CD4-positive, alpha-beta T cell (primary cell): ENCODE measurements at places on chromosomes 5 and 9. TPM values are rescaled to one million over a fixed set of nuclear protein-coding genes. Genes with fewer than 3 reads are reported as not detected.
A peak's percentile ranks its signal among the peaks of the same experiment; 100 is the strongest.

PNPLA7 gene
- 7.8 TPM for total RNA-seq

DNA sequence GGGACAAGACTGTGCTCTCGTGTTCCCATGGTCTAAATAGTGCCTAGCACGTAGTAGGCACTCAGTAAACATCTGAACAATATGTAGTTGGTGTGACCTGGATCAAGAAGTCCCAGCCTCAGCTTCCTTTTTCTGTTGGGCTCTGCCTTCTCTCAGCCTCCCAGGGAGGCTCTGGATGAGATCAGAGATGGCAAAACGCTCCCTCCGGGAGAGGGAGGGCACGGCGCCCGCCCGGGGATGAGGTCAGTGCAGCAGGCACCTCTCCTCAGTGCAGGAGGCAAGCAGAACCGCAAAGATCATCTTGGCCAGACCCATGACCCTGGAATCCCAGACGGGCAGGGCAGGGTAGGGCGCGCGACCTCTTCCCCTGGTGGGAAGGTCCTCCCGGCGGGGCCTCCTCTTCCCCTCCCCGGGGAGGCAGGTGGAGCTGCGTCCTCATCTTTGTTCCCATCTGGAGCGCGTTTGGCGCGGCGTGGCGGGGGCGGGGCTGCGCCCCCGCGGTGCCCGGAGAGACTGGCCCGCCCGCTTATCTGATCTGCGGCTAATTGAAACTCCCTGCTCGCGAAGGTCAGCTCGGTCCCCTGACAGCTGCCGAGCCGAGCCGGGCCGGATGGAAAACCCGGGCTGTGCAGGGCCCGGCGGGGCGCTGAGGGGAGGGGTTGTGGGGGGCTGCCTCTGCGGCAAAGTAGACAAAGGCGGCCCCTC lies 60.9 kb downstream of the CXXC5 start:
- no peaks in the 10 kb centered on the region for H3K36me3 ChIP-seq
- peaks cover 34% of the 10 kb centered on the region for H3K4me1 ChIP-seq
- H3K4me3 ChIP-seq, result peak overlapping the region; percentile 60
- H3K27ac ChIP-seq, result no peak overlapping the region
- peak; percentile 24 for DNase-seq

PLEKHG4B gene
- 0.17 TPM for total RNA-seq

- H3K4me3 ChIP-seq, result peak overlapping the region; percentile 5
- peaks cover 4% of the 10 kb centered on the region for H3K4me1 ChIP-seq
- no peaks in the 10 kb centered on the region for H3K36me3 ChIP-seq
- no peak overlapping the region for H3K27ac ChIP-seq
These were observed 1.6 kb downstream of the ZNF462 start for GRCh38 chr9:106864373-106865143.

GRCh38 chr5:154421868-154422267 lies 23.9 kb upstream of the SAP30L start:
- peaks cover 30% of the 10 kb centered on the region for H3K36me3 ChIP-seq
- peak; percentile 13 for DNase-seq
- no peaks in the 10 kb centered on the region for H3K4me1 ChIP-seq
- H3K27ac ChIP-seq, result no peak overlapping the region

GRCh38 chr5:141638771-141639170 lies 2.0 kb downstream of the RELL2 start:
- no peak overlapping the region for H3K27ac ChIP-seq
- H3K27me3 ChIP-seq, result no peaks in the 10 kb centered on the region
- peaks cover 42% of the 10 kb centered on the region for H3K4me1 ChIP-seq
- no peak overlapping the region for H3K4me3 ChIP-seq
- peaks cover 36% of the 10 kb centered on the region for H3K36me3 ChIP-seq

DNA sequence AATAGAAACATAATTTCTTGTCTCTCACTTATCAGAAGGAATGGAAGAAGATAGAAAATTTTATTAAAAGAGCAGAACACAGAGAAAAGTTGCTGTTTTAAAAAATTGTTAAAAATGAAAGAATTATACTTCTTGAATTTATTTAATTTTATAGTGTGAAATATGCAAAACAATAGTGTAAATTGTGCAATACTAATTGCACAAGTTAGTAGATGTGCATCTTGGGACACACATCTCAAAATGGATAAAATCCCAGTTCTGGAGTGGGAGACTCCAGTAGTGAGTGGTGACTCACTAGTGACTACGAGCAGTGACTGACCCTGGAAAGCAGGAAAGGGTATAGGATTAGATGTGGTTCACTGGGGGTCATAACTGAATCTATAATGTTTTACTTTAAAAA lies 223.2 kb downstream of the MSX2 start:
- H3K4me3 ChIP-seq, result no peak overlapping the region
- H3K36me3 ChIP-seq, result no peaks in the 10 kb centered on the region
- DNase-seq, result no peak
- H3K27ac ChIP-seq, result no peak overlapping the region
